Fibroblast of skin of abdomen (primary cell): ENCODE measurements at places on chromosomes 2 and 18.

DNA sequence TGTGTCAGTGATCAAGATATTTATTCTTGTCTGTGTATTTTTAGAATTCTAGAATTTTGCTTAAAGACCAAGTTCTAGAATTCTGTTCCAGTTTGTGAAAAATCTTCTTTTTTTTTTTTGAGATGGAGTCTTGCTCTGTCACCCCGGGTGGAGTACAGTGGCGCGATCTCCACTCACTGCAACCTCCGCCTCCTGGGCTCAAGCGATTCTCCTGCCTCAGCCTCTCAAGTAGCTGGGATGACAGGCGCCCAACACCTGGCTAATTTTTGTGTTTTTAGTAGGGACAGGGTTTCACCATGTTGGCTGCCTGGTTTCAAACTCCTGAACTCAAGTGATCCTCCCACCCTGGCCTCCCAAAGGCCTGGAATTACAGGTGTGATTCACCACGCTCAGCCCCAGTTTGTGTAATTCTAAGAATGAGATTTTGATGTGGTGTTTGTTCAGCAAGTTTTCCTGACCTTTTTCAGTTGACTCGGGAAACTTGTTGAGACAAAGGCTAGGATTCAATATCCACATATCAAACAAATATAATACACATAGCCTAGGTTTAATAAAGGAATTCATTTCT, 3.6 kb downstream of the EIF5B start:
- DNase-seq: no peak

DNA sequence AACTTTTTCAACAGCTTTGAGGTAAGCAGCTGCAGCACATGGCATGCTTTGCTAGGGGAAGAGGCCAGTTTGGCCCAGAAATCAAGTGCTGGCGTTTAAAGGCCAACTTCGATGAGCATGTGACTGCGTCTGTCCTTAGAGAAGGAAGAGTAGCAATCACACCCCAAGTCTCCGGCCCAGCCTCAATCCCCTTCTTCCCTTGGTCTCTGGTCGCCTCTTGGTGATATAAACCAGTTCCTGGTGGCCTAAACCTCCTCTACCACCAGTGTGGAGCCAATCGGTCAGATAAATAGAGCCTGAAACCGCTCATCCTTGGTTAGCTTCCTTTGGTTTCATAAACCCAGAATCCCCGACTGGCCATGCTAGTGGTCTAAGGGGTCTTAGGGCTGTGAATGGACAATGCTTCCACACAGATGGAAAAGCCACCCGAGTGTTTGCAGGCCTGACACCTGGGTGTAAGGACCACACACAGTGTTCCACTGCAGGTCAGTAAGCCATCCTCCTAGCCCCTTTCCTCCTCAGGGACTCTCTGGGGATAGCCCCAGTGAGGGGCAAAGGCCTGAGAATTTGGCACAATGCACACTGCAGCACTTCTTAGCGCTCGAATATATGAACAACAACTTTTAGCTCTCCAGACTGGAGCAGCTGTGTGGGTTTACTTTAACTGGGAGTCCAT, 23.0 kb upstream of the COX7A2L start:
- no peak for DNase-seq

DNA sequence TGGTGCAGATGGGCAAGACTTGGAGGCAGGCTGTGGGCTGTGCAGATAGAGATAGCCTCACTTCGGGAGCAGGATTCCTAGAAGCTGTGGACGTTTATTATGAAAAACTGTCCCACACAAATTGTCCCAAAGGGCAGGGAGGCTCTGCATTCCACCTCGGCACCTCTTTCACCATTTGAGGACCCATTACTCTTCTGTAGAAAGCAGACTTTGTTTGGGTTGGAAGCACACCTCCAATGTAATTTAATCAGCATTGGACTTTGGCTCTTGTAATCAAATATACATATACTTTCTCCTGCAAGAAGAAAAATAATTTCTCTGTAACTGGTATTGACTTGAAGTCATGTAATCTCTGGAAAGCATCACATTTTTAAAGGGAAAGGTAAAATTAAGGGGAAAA, 8.5 kb downstream of the ONECUT2 start:
- no peak for DNase-seq

GRCh38 chr2:28375236-28375635, 17.4 kb upstream of the FOSL2 start:
- no peak for DNase-seq

GRCh38 chr18:56276466-56276865, 361.9 kb downstream of the TXNL1 start:
- no peak for DNase-seq

DNA sequence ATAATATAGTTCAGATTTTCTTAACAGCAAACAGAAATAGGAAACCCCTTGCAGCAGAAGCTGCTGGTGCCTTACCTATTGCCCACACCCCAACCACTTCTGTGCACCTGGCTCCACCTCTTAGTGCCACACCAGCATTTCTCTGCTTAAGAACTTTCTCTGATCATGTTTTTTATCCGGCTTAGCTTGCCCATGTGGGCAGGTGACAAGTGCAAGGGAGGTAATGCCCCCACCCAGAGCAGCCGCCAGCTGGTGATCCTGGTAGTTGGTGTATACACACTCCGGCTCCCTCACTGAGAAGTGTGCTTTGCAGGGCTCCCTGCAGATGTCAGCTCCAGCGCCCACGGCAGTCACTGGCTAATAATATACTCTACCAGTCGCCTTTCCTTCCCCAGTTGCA, 126.3 kb downstream of the ALPK2 start:
- DNase-seq: no peak

DNA sequence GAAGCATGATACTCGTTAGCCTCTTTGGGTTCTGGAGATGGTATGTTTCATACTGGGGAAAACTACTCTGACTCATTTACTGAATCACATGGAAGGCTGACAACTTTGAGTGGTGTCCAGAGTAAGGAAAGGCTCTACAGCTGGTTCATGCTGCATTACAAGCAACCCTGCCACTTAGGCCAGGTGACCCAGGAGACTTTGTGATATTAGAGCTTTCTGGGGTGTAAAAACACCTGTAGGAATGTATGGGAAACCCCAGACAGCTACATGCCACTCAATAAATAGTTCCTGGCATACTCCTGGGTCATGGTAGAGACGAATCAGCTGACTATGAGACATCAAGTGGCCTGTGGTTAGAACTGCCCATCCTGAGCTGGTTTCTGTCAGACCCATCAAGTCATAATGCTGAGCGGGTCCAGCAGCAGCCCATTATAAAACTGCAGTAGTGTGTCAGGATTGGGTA, 21.3 kb upstream of the TCF7L1 start:
- peak; percentile 39 for DNase-seq

- peak; percentile 42 for DNase-seq
Measured at GRCh38 chr2:219997341-219997851, 370.0 kb downstream of the SLC4A3 start.

DNA sequence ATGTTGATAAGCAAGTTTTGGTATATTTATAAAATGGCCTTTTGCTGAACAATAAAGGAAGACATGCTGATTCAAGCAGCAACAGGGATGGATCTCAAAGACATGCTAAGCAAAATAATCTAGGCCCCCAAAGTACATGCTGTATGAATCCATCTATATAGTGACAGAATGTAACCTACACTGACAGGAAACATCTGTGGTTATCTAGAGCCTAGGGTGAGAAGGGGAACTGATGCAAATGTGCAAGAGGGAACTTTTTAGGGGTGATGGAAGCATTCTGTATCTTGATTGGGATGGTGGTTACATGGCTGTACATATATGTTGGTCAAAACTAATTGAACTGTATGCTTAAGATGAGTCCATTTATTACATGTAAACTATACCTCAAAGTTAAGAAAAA, 24.2 kb downstream of the CNRIP1 start:
- DNase-seq: no peak

DNA sequence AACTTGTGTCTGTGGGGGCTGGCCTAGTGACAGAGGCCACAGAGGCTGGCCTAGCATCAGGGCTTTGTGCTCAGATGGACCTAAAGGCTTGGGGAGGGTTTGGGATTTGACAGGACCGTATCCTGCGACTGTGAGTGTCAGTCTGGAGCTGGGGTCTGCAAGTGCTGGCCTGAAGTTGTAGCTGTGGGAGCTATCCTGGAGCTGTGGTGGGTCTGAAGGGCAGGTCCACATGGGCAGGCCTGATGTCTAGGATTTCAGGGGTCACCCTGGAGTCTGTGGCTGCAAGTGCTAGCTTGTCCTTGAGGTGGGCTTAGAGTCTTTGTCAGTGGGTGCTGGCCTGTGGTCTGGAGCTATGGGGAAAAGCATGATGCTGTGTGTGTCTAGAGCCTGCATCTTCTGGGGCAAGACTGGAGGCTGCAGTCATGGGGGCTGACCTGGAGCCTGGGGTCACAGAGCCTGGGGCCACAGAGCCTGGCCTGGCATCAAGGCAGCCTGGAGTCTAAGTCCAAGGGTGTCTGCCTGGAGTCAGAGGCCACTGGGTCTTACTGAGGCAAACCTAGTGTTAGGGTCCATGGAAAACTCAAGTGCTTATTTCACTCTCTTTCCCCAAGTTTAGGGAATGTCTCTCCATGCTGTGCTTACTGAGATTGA, 3.6 kb downstream of the REG3A start:
- no peak for DNase-seq

GRCh38 chr2:56693501-56693900, 509.7 kb downstream of the CCDC85A start:
- DNase-seq: no peak

- no peak for DNase-seq
Measured at GRCh38 chr2:45567288-45567963, 43.6 kb downstream of the SRBD1 start.

GRCh38 chr2:167420211-167420610, 531.9 kb downstream of the XIRP2 start:
- peak; percentile 37 for DNase-seq

DNA sequence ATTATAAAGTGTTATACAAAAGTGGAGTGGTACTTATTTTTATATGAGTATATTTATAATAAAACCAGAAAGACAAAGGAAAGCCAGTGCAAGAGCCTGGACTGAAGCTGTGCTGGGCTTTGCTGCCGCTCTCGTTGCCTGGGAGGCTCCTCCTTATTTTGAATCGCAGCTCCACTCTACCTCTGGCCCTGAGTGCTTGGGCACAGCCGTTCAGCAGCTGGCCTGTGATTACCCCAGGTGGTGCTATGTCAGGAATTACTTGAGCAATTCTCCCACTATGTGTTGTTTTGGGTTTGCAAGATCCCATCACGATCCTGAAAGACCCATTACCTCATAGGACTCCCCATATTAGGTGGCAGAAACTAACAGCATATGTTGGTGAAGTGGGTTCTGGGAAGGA, 53.0 kb upstream of the LCLAT1 start:
- DNase-seq: no peak

- DNase-seq: no peak
Measured at GRCh38 chr2:205156457-205156856, 525.8 kb upstream of the NRP2 start.
